ENCODE measurements at places on chromosomes 7 and 10.

DNA sequence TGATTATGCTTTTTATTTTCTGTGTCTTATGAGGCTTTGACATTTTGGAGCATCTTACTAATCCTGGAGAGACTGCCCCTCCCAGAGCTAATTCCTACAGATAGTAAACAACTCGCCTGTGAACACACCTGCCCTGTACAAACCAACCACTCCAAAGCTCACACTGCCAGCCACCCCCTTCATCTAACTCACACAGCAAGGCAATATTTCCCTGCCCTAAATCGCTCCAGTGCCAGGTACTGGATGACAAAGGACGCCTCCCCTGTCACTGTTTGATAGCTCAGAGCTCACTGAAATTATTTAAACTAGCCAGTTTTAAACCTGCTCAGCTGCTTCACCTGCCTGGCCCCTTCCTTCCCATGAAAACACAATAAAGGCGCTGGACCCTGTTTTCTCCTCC is 535.1 kb upstream of the CELF2 start:
- DNase-seq, result no peak

DNA sequence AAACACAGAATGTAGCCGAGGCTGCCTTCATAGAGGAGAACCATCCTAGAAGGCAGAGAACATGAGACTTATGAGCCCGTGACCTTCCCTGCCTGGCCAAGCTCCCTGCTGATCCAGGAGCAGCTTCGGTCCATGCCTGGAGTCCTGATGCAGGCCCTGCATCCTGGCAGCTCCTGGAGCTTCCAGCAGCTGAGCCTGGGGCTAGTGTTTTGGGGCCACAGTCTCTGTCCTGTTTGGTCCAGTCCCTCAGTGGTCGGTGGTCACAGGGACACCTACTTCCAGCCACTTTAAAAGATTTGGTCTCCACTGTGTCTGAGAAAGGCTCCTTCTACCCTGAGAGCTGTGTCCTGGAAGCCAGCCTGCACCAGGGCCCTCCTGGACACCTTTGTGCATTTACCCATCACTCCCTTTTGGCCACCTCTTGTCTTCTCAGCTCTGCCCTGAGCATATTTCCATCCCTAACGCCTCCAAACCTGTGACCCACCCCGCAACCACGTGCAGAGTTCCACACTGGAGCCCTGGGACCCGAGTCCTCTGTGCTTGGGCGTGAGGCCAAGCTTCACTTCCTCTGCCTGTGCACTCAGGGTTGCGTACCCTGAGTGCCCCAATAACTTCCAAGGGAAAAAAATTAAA is 315.2 kb upstream of the ZNF32 start:
- no peak for DNase-seq

DNA sequence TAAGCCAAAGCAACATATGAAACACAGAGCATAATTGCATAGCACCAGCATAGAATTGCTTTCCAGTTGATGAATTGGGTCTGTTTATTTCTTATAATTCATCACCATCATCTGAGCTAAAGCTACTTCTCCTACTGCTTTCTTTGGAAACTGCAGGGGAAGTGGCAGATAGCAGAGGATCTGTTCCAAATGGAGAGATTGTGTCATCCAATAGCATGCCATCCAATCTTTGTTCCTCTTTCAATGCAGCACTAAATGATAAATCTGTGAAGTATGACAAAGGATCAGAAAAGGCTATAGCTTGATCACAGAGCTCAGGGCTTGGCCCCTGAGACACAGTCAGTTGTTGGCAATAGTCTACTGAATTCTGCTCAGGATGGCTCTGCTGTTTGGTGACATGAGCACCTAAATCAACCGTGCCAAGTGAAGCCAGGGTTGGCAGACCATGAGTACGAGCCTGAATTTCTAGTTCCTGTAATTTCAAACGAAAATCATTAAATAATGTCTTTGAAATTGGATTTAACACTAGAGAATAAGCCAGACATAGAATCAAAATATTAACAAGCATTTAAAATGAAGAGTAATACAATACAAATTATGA is 90.0 kb downstream of the TFEC start:
- no peak for DNase-seq

GRCh38 chr7:150502519-150502918 is 12.2 kb upstream of the GIMAP7 start:
- DNase-seq, result no peak

DNA sequence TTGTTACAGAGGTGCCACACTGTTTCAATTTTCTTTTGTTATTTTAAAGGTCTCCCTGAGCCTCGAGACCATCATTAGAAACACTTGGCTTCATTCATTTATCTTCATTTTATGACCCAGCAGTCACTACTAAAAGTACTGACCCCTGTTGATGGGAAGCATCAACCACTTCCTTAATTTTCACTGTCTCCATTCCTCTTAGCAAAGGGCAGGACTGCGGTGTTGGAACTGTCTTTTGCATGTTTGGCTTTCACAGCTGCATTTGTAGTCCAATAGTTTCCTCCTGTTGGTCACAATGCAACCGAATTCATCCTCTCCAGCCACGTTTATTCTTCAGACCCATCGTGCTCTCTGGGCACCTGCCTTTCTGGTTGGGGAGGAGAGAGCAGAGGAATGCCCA is 46.7 kb upstream of the PDZD8 start:
- DNase-seq, result no peak
